ENCODE measurements at places on chromosomes 16 and 17.

DNA sequence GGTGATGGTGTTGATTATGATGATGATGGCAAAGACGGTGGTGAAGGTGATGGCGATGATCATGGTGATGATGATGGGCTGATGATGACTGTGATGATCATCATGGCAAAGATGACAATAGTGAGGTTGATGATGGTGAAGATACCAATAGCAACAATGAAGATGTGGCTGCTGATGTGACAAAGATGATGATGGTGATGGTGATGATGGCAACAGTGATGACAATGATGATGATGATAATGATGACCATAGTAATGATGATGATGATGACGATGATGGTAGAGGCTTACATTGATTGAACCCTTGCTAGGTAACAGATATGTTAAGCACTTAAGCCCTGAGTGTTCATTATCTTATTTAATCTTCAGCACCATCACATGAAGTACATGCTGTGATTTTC is 363.8 kb upstream of the HSBP1 start:
- DNase-seq = no peak

- DNase-seq = no peak
These were observed 90.9 kb upstream of the PLCG2 start for GRCh38 chr16:81688182-81688581.

DNA sequence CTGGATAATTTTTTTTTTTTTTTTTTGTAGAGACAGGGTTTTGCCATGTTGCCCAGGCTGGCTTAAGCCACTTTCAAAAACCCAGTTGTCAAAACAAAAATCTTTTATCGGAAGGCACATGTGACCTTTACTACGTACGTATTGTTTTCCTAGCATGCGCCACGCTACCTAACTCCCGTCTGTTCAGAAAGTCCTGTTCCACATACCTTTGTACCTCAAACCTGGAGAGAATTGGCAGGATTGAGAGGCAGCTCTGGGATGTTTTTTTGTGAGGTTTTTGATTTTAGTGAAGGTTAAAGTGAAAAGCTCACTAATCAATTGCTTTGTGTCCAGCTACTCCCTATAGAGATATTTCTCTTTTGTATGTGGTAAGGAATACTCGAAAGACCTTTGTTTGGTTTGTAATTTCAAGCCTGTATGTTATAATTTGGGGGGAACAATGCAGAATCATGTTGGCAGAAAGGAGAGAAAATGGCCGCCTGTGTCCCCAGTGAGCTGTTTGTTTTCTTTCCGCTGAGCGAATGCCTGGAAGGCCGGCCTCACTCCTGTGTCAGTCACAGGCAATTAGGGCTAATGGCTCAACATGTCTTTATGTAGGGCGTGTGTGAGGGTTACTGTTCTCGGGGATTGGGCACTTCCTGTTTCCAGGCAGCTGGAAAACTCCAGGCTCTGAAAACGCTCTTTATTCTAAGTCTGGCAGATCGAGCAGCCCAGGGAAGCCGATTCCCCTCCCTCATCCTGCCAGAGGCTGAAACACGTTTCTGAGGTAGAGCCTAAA is 60.8 kb upstream of the CLEC18A start:
- no peak for DNase-seq

GRCh38 chr16:9124908-9125584 is 33.6 kb downstream of the HAPSTR1 start:
- DNase-seq = no peak

- DNase-seq = no peak
These were observed 45.9 kb downstream of the PITPNM3 start for GRCh38 chr17:6510321-6510977.

GRCh38 chr16:29745853-29746345 is at the start of gene C16orf54:
Gene C16orf54, minus strand, starts transcription at chr16:29745990. Its CDS starts 1,039 bp downstream, at chr16:29744951.
- DNase-seq = no peak

GRCh38 chr17:82217530-82218204 is 5.0 kb upstream of the CCDC57 start:
- DNase-seq = no peak

- DNase-seq = no peak
These were observed 1.2 kb upstream of the SPAG9 start for GRCh38 chr17:51121620-51122472.

DNA sequence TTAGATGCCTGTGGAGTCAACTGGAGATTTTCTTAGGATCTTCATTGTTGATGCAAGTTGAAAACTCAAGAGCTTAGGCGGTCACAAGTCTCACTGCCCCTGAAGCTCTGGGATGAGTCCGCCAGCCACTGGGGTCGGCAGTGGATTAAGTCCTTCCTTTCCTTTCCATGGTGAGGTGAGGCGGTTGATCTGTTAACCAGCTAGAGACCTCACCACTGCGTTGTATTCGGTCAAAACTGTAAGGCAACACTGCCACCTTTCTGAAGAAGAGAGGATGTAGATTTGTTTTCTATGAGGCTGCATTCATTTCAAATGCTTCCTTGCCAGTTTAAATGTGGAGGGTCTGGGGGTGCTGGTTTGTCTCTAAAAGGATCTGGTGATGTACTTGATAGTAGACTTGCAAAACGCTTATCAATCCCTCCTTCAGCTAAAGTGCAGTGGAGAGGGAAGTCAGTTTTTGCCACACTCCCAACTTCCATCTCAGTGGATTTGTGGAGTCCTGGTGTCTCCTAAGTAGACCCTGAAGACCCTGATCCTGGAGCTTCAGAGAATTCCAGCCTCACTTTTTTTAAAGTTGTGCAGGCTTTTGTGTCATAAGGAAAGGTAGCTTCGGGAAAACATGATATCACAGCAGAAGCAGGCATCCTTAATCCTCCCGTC is 1.7 kb downstream of the MYOCD start:
- no peak for DNase-seq

DNA sequence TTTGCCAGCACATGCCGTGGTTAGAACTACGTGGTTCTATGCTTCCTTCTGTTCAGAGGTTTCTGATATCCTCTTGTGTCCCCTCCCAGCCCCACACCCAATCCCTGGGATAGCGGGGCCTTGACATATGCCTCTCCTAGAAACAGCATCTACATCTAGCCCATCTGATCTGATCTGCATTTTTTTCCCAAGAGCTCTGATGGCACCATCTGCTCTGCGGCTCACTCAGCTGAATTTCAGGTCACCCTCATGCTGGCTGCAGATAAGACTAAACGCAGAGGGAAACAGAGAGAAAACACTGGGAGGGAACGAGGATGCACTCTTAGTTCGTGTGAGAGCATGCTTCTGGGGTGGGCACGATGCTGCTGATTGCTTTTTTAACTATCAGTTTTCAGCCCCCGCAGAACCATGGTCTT is 10.7 kb downstream of the WIPI1 start:
- DNase-seq = no peak

DNA sequence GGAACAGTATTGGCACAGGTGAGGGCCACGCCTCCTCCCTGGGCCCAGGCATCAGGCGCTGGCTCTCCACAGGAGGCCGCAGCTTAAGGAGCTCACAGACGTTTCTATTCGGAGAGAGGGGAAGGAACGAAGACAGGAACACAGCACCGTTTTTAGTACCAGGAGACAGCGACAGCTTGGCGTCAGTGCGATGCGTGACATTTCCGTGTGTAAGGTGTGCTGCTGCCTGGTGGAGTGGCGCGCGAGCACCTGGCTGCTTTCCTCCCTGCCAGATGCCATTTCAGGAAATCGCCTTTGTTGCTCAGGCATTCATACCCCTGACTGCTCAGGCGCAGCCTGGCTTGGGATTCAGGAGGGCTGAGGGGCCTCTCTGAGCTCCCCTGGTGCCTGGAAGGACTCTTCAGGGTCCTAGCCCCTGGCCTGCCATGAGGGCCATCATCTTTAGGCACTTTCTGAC is 367.5 kb downstream of the CPPED1 start:
- DNase-seq = no peak

- no peak for DNase-seq
These were observed 24.3 kb downstream of the METTL22 start for GRCh38 chr16:8645831-8646230.

DNA sequence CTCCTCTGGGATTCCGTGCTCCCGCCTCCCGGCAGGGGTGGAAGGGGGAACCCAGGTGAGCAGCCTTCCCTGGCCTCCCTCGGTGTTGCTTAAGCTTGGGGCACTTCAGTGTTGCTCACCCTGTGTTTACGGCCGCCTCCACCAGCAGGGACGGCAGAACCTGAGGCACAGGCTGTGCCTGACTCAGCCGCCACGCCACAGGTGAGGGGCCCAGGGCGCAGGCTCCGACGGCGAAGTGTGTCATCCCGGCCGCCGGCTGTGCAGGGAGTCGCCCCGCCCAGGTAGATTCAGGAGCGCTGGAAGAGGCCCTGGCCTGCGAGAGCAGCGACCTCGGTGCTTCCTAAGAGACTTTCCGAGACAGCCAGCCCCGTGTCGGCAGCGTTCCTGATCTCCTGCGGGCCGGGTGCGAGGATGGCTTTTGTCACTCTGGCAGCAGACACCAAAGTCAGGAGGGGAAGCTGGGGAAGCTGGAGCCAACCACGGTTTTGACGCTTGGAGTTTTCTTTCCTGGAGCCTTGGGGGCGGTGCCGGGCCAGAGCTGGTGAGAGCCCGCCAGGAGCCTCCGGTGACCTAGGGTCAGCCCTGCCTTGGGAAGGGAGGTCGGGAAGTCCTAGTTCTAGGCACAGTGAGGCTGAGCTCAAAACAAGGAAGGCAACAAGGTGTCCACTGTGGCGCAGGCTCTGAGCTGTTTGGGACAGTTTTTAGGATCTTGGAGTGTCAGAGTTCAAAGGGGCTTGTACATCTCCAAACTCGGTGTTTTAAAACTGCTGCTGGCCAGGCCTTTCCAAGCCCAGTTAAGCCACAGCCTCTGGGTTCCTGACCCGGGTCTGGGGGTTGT is 2.1 kb downstream of the GSE1 start:
- no peak for DNase-seq

- no peak for DNase-seq
These were observed 30.1 kb upstream of the PMFBP1 start for GRCh38 chr16:72202014-72202413.

DNA sequence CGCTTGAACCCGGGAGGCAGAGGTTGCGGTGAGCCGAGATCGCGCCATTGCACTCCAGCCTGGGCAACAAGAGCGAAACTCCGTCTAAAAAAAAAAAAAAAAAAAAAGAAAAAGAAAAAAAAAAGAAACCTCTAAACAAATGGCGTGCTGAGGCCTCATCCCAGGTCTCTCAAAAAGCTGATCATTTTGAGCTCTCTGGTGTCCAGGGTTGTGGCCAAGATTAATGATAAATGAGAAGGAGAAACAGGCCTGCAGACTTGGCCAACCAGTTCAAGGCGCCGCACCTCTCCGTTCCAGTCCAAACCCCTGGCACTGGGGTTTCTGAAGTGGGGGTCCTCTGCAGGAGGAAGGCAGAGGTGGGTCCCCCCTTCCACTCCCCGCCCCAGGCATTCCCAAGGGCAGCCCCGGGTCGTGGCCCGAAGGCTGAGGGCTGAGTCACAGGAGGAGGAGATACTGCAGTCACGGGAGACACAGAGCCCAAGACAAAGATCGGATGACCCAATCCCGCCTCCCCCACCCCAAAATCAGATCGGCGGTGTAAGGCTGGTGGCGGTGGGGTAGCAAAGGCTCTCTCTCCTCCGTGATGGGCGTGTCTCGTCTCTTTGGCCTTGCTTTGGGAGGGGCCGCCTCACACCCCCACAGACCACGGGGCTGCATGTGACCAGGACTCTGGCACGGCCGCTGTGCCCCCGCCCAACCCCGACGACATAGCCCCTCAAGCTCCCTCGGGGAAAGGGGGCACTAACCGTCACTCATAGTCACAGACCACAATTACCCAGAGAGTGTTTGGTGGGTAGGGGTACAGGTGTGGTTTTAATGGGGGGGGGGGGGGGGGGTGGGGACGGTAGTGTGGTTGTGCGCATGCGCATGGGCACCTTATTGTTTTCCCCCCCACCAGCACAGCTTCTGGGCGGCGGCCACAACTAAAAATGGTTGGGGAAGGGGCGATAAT is 1.1 kb downstream of the VAT1 start:
- no peak for DNase-seq

GRCh38 chr16:168424-168823 is 2.6 kb downstream of the HBM start:
- DNase-seq = no peak

- DNase-seq = no peak
These were observed 152.1 kb upstream of the PLCG2 start for GRCh38 chr16:81627024-81627423.

- no peak for DNase-seq
These were observed 45.4 kb downstream of the RAP1GAP2 start for GRCh38 chr17:2841606-2842005.

- DNase-seq = no peak
These were observed 625.4 kb upstream of the SOX9 start for GRCh38 chr17:71495420-71495819.

DNA sequence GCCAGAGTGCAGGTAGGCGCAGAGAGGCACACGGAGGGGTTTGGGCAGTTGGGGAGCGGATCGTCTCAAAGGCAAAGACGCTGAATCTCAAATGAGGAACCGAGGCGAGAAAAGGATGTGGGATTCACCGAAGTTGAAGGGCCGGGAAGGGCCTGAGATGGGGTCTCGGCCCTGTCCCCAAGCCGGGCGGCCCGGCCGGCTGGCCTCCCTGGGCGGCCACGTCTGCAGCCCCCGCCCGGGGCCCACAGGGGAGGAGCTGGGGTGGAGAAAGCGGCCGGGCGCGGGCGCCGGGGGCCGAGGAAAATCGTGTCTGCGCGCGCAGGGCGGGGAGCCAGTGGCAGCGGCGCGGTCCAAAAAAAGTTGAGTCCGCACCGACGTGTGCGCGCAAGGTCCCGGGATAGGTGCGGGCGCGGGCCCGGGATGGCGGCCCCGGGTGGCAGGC is 458 bp downstream of the SLC12A4 start:
- no peak for DNase-seq

DNA sequence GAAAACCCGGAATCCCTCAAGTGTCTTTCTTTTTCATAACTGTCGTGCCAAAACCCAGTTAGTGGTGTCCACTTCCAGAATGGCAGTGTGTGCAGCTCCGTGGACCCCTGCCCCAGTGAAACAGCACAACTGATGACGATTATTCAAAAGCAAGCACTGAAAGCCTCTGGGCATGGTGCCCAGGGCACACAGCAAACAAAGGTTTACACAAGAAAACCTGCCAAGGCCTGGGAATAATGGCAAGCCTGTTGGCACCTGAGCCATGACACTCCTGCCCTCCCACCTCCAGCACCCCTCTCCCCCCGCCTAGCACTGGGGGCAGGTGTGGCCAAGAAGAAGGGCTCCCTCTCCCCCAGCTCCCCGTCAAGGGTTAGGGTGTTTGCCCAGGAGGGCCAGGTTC is 2.8 kb downstream of the PKMYT1 start:
- no peak for DNase-seq

DNA sequence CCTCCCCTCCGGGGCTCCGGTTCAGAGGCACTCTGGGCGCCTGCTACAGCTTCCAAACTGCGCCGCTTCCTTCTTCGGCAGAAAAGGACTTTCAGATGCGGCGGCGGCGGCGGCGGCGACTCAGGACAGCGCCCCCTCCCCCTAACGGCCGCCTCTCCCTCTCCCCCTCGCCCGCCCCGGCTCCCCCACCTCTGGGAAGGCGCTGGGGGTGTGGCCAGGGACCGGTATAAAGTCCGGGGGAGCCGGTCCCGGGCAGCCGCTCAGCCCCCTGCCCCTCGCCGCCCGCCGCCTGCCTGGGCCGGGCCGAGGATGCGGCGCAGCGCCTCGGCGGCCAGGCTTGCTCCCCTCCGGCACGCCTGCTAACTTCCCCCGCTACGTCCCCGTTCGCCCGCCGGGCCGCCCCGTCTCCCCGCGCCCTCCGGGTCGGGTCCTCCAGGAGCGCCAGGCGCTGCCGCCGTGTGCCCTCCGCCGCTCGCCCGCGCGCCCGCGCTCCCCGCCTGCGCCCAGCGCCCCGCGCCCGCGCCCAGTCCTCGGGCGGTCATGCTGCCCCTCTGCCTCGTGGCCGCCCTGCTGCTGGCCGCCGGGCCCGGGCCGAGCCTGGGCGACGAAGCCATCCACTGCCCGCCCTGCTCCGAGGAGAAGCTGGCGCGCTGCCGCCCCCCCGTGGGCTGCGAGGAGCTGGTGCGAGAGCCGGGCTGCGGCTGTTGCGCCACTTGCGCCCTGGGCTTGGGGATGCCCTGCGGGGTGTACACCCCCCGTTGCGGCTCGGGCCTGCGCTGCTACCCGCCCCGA is at the start of gene IGFBP4:
Gene IGFBP4, plus strand, starts transcription at position 255 of the 792 bp plus-strand sequence. Its CDS starts 286 bp downstream, at position 541.
- DNase-seq = no peak
